ENCODE measurements at places on chromosomes 2 and 18. TPM values are rescaled to one million over a fixed set of nuclear protein-coding genes. Genes with fewer than 3 reads are reported as not detected.

The C1QL2 gene
- polyA plus RNA-seq = not detected

The DCAF17 gene
- 7.6 TPM for polyA plus RNA-seq

The TP53I3 gene
- 1.3 TPM for polyA plus RNA-seq

The HES6 gene
- 0.26 TPM for polyA plus RNA-seq

The ZNF385B gene
- 25.8 TPM for polyA plus RNA-seq

The ASIC4 gene
- polyA plus RNA-seq = not detected

The SAG gene
- not detected for polyA plus RNA-seq

The PMS1 gene
- polyA plus RNA-seq = 27.8 TPM

The POTEJ gene
- not detected for polyA plus RNA-seq

The B4GALT6 gene
- polyA plus RNA-seq = 44.0 TPM

The MEP1B gene
- polyA plus RNA-seq = not detected

The SLC30A3 gene
- polyA plus RNA-seq = not detected

The SP9 gene
- polyA plus RNA-seq = 0.22 TPM

The CREG2 gene
- 0.73 TPM for polyA plus RNA-seq

The SLC40A1 gene
- 0.24 TPM for polyA plus RNA-seq

The CCDC148 gene
- polyA plus RNA-seq = 6.8 TPM

The EN1 gene
- polyA plus RNA-seq = not detected

The UCN gene
- 0.43 TPM for polyA plus RNA-seq

The KIAA2012 gene
- polyA plus RNA-seq = 0.13 TPM

Measured in Purkinje cell (primary cell).